ENCODE measurements at places on chromosomes 5 and 9.

DNA sequence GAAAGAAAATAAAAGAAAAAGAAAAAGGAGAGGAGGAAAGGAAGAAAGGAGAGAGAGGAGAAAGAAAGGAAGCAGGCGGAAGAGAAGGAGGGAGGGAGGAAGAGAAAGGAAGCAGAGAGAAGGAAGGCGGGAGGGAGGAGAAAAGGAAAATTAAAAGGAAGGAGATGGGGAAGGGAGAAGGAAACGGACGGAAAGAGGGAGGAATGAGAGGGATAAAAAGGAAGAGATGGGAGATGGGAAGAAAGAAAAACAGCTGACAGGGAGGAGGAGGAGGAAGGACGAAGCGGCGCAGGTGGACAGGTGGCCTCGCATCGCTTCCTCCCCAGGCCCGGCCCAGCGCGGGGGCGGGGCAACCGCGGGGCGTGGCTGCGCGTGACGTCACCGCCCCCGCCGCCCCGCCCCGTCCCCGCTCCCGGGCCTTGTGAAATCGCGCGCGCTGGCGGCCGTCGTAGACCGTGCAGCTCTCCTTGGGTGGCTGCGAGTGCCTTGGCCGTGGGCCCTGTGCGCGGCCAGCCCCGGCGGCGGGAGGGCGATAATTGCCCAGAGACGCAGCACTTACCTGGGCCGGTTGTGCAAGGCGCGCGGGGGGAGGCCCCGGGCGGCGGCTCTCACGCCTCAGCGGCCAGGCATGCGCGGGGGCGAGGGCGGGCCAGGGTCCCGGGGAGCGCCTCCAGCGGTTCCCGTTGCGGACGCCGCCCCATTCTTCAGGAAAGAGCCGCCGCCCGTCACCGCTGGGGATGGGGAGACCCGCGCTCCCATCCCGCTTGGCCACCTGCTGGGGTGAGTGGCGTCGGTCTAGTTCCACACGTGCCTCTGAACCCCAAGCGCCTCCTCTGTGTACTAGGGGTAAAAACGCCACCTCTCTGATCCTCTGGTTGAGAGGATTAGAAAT is 49.6 kb upstream of the FOXE1 start:
- peak; percentile 53 for DNase-seq

- DNase-seq = peak; percentile 27
Observed at GRCh38 chr5:144206141-144206540, 35.5 kb downstream of the KCTD16 start.

DNA sequence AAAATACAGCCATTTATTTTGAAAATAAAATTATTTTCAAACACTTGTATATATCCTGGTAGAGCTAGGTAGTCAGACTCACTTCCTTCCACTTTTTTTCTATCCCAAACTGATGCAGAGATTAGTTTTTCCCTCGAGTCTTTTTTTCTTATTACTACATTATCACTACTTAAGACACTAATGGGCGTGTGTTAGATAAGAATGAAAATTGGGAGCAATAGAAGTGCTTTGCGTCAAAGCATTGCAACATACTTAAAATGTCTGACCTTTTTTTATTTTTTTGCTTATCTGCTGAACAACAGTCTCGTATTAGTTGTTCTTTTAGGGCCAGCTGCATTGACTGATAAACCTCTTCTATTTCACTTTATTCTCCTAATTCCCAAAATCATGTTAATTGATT is 1278.7 kb downstream of the CDH12 start:
- DNase-seq = no peak

GRCh38 chr5:62431735-62432620 is 19.4 kb downstream of the IPO11 start:
- DNase-seq = no peak

DNA sequence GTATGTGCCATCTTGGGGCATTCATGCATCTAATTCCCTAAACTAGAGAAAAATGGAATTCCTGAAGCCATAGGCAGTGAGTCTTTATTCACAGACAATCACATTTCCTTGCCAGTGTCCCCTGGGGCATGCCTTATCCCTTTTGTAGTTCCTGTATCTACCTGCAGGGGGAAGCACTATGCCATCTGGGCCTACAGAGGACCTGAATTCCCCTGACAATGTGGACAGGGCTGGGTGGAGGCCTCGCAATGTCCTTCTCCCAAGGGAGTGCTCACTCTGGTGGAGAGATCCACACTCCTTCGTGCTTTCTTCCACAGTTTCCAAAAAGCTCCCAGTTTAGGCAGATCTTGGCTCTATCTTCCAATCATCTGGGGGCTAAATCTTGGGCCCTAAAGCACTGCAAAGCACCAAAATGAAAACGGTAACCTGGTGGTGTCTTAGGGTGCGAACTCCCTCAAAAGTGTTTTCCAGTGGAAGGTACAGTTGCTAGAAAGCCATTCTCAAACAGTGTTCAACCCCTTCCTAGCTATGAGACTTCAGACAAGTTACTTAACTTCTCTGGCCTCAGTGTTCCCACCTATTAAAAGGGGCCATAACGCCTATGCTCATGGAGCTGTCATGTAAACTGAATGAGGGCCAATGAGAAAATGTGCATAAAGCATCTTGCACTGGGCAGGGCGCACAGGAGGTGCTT is 17.5 kb downstream of the WHRN start:
- peak; percentile 75 for DNase-seq

DNA sequence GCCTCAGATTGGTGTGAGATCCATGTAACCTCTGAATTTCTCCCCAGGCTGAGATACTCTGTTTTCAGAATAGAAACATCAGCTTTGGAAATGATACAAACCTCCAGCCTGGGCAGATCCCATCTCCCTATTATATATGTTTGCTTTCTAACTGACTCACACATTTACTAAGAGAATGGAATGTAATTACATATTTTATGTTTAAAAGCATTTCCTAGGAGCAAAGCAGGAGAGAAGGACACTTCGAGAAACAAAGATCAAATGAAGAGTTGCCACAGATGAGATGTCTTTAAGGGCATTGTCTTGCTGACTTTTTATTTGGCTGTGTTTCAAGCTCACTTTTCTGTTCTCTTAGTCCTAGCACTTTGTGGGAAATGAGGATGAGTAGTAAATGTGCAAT is 96.3 kb downstream of the CDH18 start:
- DNase-seq = peak; percentile 74

GRCh38 chr9:120583958-120584369 is 4.0 kb upstream of the CDK5RAP2 start:
- peak; percentile 74 for DNase-seq

DNA sequence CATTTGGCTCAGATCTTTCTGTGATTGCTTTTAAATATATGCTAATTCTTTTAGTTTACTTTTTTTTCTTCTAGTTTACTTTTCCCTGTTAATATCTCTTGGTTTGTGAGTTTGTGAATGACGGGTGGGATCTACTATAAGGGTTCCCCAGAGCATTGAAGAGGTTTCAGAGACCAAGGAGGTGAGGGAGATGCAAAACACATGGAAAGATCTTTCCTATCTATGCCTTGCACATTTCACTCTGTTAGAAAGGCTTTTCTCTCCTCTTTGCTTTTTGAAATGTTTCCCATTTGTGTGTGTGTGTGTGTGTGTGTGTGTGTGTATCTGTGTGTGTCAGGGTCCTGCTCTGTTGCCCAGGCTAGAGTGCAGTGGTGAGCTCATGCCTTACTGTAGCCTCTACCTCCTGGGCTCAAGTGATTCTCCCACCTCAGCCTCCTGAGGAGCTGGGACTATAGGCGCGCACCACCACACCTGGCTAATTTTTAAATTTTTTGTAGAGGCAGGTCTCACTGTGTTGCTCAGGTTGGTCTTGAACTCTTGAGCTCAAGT is 50.7 kb downstream of the CNTLN start:
- DNase-seq = no peak

- no peak for DNase-seq
Observed at GRCh38 chr9:95373069-95373681, 55.7 kb upstream of the FANCC start.

DNA sequence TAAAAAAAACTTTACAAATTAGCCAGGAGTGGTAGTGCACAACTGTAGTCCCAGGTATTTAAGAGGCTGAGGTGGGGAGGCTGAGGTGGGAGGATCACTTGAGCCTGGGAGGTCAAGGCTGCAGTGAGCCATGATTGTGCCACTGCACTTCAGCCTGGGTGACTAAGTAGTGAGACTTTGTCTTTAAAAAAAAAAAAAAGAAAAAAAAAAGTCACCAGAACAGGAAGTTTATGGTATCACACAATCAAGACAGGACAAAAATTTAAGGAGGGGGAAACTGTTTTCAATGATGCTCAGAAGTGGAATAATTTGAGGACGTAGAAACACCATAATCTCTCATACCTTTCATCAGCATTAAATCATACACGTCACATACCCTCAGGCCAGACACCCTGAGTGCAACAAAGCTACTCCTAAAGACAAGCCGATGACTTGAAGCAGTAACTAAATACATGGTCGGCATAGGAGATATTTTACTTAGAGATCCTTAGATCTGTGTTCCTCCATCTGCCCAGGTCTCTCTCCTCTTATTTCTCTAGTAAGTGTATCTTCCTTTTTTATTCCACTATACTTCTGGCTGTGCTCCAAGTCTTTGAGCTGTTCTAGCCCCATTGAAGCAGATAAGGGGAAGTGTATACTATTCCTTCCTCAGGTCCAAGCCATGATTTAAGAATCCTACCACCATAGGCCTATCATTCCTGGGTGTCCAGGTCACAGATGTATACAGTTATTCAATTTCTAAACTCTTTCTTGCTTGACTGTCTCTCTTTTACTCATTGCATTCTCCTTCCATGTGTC is 91.3 kb upstream of the APC start:
- DNase-seq = no peak

DNA sequence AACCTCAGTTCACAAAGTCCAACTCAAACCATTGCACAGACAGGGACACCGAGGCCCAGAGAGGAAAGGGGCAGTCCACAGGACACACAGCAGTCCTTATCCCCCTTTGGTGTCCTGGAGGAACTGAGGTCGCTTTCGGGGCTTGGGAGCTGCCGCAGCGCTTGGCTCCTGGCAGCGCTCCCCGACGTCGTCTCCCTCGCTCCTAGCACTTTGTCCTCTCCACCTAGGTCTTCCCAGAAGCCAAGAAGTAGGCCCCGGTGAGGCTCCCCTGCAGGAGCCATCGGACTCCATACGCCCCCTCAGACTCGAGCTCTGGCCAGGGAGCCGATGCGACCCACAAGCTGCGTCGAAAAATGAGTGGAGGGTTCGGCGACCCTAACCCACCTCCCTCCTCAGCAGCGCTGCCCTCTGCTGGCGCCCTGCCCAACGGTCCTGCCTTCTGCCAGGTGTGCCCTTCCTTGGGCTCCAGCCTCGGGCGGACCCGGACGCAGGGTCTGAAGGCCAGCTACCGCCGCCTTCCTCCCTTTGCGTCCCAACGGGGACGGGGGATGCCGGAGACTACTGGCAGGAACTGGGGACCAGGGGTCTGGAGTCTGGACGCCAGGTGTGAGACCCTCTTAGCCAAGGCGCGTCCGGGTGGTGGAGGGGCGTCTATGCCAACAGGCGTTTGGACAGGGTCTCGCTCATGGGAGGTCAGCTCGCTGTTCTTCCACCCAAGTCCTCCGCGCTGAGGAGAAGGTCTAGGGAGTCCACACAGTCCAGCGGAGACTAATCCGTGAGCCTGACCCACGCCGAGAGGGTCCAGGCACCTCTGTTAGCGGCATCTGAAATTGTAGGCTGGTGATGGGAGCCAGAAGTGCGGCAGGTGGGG is 2.1 kb upstream of the PRDM12 start:
- no peak for DNase-seq

GRCh38 chr5:116572350-116573278 is 2.0 kb downstream of the SEMA6A start:
- DNase-seq = no peak

DNA sequence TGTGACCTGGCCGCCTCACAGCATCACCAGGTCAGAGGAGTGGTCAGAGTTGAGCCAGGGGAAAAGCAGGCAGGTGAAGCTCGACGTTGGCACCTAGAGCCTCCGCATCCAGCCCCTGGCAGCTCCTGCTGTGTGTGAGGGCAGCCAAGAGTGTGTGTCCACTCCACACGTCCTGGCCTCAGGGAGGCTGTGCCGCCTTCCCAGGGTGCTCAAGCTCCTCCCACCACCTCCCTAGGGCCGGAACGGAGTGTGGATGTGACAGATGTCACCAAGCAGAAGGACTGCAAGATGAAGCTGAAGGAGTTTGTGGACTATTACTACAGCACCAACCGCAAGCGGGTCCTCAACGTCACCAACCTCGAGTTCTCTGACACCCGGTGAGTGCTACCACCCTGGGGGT is 72.5 kb downstream of the PHF2 start:
- no peak for DNase-seq

DNA sequence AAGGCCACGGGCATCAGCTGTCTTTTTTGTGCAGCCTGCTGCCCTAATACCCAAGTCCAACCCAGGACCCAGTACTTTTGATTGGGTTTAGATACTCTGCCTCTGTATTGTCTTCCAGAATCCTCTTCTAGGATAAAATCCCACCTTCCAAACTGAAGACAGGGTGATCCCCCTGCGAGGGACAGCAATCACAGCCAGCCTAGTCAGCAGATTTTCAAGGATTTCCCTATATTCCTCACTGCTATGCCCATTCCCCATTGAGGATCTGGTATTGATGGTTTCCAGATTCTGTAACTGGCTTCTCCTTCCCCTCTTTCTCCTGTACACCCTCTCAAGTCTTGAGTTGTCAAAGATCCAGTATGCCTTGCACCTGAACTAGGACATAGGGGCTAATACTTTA is 389.4 kb downstream of the TRIM36 start:
- no peak for DNase-seq

GRCh38 chr5:150692276-150692675 is 8.6 kb downstream of the RBM22 start:
- DNase-seq = no peak

DNA sequence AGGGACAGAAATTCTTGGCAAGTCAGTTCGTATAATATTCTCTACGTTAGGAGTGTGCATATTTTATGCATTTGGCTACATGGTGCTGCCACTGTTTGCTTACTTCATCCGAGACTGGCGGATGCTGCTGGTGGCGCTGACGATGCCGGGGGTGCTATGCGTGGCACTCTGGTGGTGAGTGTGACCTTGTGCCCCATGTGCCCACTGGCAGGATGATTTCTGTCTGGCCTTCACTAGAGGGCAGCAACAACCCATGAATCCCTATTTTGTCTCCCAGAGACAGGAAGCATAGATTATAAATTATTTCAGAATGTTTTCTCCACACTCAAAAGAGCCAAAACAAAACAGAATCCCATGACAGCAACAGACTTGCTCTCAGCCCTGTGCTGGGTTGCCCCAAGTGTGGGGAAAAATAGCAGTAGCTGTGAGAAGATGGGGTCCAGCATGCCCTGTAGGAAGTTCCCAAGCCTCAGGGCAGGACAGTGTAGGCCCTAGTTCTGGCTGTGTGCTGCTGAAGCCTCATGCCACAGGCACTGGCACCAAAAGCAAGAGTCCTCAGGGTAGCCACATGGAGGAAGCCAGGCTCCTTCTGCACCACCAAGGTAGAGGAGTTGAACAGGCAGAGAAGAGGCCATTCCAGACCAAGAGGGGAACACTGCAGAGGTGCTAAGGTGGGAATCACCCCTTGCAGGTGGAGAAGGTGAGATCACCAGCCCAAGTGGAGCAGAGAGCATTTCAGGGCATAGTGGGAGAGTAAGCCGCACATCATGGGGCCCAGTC is 16.0 kb downstream of the SLC22A5 start:
- DNase-seq = peak; percentile 75

Data from fibroblast of skin of scalp (primary cell).